ENCODE measurements at places on chromosomes 3 and 15. TPM values are rescaled to one million over a fixed set of nuclear protein-coding genes. Genes with fewer than 3 reads are reported as not detected.

GRCh38 chr3:148718982-148719862 lies 21.5 kb downstream of the AGTR1 start:
- DNase-seq, result peak; percentile 41

GRCh38 chr3:56111606-56112304 lies 356.5 kb downstream of the ERC2 start:
- peak; percentile 22 for DNase-seq

- DNase-seq, result no peak
Observed at GRCh38 chr3:165210132-165210531, 13.9 kb upstream of the SLITRK3 start.

- no peak for DNase-seq
Observed at GRCh38 chr15:85141726-85142125, 160.1 kb downstream of the PDE8A start.

GRCh38 chr3:101633186-101633585 lies 43.7 kb downstream of the ZBTB11 start:
- DNase-seq, result no peak

DNA sequence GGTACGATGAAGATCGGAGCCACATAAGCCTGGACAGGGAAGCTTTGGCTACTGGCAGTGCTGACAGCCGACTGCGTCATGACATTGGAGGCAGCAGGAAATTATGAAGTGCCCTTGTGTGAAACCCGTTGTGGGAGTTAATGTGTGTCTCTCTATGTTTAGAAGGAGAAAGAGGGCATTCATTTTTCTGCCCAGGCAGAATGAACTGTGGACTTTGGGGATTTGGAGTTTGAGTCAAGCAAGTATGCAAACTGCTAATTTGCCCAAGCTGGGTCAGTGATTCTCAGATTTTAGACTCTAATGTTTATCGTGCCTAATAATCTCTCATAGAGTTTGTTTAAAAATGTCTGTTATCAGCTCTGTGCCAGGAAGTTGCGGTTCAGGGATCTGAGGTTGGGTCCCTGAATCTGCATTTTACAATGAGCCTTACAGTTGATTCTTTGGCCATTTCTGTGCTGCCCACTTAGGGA lies 5.6 kb downstream of the CTXND1 start:
- DNase-seq, result no peak

DNA sequence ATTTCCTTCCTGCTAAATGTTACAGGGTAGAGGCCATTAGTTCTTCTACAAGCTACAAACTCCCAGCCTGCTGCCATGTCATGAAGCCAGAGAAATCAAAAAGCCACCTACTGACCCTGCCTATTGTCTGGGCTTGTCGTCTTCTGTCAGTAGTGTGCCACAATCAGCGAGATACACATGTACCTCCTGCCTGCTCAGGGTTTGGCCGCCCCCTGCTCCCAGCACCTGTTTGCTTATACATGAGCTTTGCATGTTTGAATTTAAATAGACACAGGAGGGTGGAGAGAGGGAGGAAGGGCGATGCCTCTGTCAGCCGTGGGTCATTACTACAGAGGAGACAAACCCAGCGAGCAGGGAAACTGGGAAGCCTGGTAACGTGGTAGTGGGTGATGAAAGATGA lies 106.1 kb downstream of the ROBO2 start:
- DNase-seq, result no peak

- DNase-seq, result no peak
Observed at GRCh38 chr15:50265620-50266019, at the start of gene HDC. HDC (minus strand) TSS chr15:50265726; CDS start chr15:50265623, 103 bp downstream.

- no peak for DNase-seq
Observed at GRCh38 chr3:194732617-194733016, 46.9 kb downstream of the FAM43A start.

DNA sequence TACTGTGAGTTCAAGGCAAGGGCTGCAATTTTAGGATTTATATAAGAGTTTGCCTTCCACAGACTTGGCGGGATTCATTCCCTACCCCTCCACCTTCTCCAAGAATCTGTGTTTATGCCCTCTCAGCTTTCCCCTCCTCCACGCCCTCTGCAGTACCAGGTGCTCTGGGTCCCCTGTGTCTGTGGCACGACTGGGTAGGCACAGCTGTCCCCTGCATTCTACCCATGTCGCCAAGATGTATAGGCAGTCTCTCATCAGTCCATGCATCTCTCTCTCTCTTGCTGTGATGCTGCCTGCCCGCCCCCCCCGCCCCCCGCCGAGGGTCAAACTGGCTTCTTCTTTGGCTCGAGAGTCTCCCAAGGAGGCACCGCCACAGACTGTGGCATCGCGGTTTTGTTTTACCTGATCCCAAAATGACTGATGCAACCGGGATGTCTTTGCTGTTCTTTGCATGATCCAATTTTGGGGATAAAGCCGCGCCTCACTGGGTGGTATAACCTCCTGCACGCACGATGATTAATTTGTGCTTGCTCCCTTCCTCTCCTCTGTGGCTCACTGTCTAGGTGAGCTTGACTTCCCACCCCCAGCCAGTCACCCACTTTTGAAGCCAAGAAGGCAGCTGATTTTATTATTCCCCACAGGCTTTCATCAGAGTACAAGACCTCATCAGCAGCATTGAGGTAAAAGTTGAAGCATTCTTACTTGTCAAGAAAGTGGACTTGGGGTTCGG lies 43.7 kb downstream of the EFCAB12 start:
- DNase-seq, result no peak

- no peak for DNase-seq
Observed at GRCh38 chr15:26892182-26892518, 25.3 kb downstream of the GABRA5 start.

- peak; percentile 42 for DNase-seq
Observed at GRCh38 chr3:167198949-167199600, 181.0 kb downstream of the ZBBX start.

DNA sequence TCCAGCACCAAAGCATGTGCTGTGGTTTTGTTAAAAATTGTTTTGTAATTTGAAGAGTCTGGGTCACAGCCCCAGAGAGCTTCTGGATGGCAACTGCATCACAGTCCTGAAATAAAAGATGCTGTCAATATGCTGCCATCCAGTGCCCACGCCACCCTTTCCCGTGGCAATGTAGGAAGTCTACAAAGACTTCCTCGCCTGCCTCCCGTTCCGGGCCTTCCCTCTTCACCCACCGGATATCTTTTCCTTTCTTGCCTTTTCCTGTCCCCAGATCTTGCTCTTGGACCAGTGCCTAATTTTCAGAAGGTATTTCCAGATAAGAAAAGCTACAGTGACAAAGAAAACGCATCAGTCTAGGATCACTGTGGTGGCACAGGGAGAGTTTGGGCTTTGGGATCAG lies 85.3 kb upstream of the RNU6-1 start:
- no peak for DNase-seq

GRCh38 chr3:158991146-158991705 lies 189.4 kb downstream of the MFSD1 start:
- DNase-seq, result no peak

- no peak for DNase-seq
Observed at GRCh38 chr3:127691974-127692373, 19.2 kb downstream of the ABTB1 start.

- DNase-seq, result peak; percentile 53
Observed at GRCh38 chr3:141240687-141241615, 9.3 kb downstream of the PXYLP1 start.

DNA sequence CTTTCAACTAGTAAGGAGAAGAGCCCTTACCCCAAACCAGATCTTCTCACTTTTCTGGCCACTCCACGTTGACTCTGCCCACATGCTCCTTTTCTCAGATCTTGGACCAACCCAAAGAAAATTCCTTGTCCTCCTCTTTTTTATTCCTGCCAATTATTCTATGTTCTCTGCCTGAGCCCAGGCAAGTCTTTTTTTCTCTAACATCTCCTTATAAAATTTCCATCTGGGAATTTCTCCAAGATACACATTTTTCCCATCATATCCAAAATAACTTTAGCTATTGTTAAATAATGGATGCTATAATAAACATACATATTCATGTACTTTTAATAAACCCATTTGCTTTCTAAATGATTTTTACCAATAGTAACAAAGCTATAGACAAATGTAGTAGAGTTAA lies 726.0 kb upstream of the ZNF385D start:
- no peak for DNase-seq

DNA sequence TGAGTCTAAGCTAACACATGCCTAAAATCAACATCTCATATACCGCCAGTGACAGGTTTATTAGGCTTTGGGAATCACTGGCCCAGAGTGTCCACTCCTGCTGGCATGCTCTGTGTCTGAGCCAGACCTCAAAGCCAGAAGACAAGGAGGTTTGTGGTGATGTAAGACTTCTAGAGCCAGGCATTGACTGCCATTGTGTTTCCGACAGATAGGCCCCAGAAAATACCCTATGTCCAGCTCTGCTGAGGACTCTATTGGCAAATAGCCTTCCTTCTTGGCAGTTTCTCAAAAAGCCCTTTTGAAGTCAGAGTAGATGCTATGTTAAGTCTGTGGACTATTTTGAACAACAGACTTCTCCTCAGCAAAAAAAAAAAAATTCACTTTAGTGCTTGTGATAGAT lies 181.9 kb upstream of the UBE2E1 start:
- DNase-seq, result no peak

DNA sequence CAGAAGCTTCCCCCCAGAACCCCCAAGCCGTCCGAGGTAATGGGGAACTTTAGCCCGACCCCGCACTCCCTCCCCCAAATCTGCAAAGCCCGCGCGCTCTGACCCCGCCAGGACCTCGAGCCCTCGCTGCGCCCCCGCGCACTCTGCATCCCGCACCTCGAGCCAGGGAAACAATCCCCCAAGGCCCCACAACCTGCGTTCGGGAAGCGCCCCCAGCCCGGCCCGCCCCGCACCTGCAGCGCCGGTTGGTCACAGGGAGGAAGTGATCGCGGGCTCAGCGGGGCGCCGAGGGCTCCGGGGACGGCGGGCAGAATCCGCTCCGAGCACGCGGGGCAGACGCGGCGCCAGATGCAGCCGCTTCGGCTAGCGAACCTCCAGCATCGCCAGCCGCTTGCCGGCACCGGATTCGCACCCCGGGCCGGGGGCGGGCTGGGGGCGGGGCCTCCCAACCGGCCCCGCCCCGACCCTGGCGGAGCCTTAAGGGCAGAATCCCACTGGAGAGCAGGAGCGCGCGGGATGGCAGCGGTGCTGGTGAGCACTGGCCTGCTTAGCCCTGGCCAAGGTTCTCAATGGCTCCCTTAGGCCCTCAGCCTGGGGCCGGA lies at the start of gene CAMKV:
Gene CAMKV, minus strand, starts transcription at position 382 of the 602 bp plus-strand sequence. CDS start 7,518 bp downstream, outside the sequence.
- no peak for DNase-seq

The TUSC7 gene
- total RNA-seq, result not detected

The GRIP2 gene
- not detected for total RNA-seq

The PDCD7 gene
- 18.4 TPM for total RNA-seq

The NRG4 gene
- total RNA-seq, result 0.15 TPM

The XIRP1 gene
- not detected for total RNA-seq

The A4GNT gene
- not detected for total RNA-seq

The MLF1 gene
- total RNA-seq, result 31.4 TPM

The VPS18 gene
- total RNA-seq, result 52.7 TPM

The IL17RB gene
- 1.4 TPM for total RNA-seq

The SYNPR gene
- total RNA-seq, result not detected

The REC114 gene
- not detected for total RNA-seq

The CAND2 gene
- 2.7 TPM for total RNA-seq

The CCDC191 gene
- total RNA-seq, result 1.6 TPM

The LYZL4 gene
- not detected for total RNA-seq

The SCAMP2 gene
- 19.4 TPM for total RNA-seq

Measured in renal cortical epithelial cell (primary cell).